Skin of body (tissue), 3 donors: ENCODE measurements at places on chromosomes 7 and 10. TPM values are rescaled to one million over a fixed set of nuclear protein-coding genes. Genes with fewer than 3 reads are reported as not detected.

DNA sequence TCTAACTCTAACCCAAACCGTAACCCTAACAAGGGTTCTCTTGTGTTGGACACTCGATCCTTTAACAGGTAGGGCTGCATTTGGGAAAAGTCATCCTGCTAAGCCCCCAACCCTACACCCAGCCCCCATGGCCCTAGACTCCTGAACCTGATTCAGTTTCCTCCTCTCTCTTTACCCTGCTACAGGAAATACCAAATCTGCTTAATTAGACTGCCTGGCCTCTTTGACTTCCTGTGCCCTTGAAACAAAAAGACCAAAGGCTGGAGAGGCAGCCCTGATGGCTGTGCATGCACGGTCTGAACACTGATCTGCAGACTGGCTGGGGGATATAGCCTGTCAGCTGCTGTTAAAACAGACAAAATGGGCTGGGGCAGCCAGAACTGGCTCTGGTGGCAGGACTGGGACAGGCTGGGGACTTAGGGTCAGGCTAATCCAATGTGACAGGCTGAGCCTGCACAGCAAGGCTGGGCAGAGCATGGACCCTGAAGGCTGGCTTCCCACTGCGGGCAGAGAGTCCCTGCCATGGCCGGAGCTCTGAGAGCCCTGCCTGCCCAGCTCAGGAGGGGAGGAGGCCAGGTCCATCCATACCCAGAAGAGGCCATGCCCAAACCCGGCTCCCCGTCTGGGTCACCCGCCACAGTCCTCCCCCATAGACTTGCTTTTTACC lies 51.0 kb upstream of the MSMB start:
- no peak for DNase-seq

GRCh38 chr7:40843338-40843985 lies 708.7 kb downstream of the SUGCT start:
- no peak for DNase-seq

DNA sequence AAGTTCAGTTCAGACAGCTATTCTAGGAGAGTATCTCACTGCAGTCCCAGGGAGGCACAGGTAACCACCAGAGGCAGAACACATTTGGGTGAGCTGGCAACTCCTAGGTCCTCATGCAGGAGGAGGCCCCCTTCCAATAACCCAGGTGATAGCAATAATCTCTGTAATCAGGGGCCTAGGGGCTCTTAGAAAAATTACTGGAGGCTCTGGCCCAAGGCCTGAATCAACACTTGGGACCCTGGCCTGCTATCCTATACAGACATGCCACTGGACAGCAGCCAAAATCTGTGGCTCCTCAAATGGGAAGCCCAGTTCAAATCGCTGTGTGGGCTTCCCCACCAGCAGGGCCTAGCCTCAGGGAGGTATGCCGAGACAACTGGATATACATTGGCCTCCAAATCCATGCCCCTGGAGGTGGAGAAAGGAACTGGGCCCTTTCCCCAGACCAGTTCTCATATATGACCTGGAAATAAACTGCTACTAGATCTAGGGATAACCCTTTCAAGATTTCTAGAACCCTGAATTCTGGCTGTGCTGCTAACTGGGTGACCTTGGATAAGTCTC lies 1.6 kb downstream of the AVPI1 start:
- DNase-seq, result no peak

DNA sequence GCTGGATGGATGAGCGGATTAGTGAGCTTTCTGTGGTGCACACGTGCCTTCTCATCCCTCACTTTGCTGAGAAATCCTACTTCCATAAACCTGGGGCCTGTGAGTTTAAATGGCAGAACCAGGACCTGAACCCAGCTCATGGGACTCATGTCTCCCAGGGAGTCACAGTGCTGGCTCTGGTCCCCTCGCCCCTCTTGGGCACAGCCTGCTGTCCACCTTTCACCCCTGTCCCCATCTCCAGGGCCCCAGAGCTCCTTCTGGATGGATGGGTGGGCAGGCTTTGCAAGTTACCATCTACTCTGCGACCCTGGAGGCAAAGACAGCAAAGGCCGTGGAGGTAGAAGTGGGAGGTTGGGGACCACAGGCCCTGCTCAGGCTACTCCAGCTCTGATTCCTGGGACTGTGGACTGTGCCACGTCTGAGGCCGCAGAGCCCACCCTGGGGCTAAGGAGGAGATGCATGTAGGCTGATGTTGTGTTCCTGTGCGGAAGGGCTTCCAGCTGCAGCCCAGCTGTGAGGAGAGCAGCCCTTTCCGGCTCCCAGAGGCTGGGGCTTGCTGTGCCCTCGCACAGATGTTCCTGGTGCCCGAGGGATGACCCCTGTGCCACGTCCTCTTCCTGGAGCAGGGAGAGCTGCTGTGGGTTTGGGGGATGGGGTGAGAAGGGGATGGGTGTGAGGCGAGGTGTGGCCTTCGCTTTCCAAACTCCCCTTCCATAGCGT lies 40.3 kb downstream of the PRF1 start:
- DNase-seq, result peak; percentile 81

DNA sequence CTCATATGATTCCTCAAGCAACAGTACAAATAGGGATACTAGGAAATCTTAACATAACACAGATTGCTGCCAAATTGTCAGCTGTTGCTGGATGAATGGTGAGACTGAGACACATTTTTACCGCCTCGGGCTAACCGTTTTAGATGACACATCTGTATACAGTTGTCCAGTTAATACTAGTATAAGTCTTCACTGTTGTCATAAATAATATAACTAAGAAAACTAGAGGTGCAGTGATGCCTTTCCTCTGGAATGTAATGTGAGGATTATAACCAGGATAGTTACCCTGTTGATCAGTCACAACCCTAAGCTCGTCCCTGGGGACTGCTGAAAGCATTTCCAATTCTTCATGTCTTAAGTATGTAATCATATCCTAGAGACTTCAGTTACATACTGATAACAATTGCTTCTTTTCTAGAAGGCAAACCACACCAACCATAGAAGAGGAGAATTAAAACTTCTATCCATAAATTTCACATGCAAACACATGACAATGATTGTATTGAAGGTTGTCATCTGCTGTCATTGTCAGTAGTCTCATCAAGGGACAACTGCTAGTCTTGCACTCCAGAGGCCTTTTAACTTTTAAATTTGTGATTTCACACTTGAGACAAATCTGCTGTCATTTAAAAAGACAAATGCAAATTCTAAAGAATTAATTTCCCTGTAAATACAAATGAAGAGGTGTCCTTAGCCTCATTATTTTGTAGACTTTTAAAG lies 100.4 kb upstream of the SEMA3D start:
- peak; percentile 75 for DNase-seq

DNA sequence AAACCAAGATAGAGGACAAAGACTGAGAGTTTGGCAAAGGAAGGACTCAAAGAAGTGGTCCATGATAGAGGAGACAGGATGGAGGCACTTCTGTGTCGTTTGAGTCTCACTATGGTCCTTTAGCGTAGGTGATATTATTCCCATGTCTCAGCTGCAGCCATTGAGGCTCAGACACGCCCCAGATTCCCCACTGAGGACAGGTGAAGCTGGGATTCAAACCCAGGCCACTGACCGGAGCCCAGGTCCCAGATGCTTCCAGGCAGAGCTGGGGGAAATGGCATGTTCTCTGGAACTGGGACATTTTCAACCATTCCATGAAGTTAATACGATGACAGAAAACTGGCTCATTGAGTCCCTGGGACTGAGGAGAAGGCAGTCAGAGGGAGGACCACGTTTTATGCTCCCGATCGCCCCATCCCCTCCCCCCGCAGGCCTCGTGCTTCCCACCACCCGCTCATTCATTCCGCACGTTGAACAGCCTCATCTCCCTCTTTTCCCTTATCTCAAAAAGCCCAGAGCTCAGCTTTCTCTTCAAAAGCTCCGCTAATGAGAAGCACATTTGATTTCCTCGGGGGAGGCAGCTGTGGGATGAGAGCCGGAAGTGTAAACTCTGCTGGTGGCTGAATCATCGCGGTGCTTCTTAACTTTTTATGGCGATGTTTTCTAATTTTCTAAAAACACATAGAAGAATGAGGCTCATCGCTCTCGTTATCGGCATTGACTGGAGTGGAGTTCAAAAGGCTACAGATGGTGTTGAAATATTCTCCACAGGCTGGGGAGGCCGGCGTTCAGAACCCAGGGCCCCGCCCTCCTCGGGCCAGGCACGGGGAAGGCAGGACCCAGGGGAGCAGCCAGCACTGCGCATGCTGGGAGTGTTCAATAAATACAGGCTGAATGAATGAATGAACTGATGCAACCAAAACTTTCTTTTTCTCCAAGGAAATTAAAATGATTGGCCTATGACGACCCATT lies 64.0 kb downstream of the OAT start:
- peak; percentile 86 for DNase-seq

DNA sequence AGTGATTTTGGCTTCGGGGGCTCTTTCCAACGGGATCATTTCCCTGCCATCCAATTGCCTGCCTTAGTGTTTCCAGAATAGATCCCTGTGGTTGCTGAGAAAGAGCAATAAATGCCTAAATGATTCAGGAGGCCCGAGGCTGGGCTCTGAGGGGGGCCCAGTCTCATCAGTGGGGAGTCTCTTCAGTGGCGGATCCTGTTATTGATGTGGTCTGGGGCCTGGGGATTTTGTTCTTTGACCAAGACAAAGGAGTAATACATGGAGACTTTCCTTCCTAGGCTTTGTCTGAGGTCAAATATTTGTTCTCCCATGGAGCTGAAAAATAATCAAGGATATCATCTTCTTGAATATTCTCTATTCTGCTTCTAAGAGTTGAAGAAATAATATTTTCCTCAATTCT lies 40.8 kb downstream of the TAS2R41 start:
- DNase-seq, result no peak

GRCh38 chr7:111459065-111459756 lies 103.1 kb downstream of the IMMP2L start:
- DNase-seq, result no peak

GRCh38 chr10:101015582-101015973 lies 15.4 kb downstream of the PDZD7 start:
- DNase-seq, result no peak

DNA sequence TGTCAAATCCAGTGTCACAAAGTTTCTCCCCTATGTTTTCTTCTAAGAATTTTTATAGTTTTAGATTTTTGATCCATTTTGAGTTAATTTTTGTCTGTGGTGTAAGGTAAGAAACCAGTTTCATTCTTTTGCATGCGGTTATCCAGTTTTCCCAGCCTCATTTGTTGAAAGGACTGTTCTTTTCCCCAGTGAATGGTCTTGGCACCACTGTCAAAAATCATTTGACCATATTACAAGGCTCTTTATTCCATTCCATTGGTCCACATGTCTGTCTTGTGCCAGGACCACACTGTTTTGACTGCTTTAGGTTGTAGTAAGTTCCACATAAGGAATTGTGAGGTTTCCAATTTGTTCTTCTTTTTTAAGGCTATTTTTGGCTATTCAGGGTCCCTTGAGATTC lies 64.0 kb downstream of the INPP5A start:
- no peak for DNase-seq

GRCh38 chr10:53601260-53601875 lies 828.8 kb upstream of the MBL2 start:
- DNase-seq, result peak; percentile 17

GRCh38 chr7:70419526-70420380 lies 712.2 kb upstream of the GALNT17 start:
- no peak for DNase-seq

DNA sequence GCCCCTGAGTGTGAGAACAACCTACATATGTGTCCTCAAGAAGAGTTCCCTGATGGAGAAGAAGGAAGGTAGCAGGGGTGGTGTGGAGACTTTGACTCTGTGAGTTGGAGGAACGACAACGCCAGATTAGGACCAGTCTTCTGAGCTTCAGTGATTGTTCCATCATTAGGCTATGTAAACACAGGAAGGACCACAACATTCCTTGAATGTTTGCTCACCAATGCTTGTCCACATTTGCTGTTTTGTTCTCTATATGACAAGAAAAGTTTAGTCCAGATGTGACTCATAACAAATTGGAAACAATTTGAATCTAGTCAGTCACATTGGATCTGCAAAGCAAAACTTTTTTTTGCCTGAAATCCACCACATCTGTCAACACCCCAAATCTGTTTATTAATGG lies 62.7 kb downstream of the ENTPD1 start:
- peak; percentile 33 for DNase-seq

- no peak for DNase-seq
Observed at GRCh38 chr7:101531726-101532357, 97.3 kb downstream of the MYL10 start.

DNA sequence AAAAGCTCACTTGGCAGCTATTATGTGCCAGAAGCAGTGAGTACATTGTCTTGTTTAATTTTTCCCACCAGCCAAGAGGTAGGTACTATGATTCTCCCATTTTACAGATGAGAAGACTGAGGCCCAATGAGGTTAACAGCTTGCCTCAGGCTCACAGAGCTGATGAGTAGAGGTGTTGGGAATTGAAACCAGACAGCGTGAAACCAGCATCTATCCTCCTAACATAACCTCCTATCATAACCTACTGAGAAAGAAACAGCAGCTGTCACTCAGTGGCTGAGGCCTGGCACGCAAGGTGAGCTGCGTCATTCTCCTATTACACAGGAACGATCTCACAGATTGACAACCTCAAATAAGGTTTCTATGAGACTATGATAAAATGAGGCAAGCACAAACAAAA lies 6.2 kb downstream of the PYROXD2 start:
- DNase-seq, result no peak

DNA sequence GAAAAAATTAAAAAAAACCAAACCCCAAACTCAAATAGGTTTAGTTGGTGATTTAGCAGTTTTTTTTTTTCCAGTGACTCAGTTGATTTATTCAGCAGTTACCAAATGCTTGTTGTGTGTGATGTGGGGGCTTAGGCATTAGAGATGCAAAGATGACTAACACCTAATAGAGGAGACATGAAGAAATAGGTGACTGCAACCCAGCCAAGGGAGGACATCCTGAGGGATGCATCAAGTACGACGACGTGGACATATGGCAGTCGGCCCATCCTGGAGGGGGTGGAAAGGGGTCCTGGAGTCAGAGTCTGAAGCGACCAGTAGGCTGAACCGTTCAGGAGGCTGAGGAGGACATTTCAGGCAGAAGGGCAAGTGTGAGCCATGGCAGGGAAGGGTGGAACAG lies 35.5 kb downstream of the LRMDA start:
- DNase-seq, result no peak

- no peak for DNase-seq
Observed at GRCh38 chr7:156224833-156225225, 412.6 kb upstream of the SHH start.

PNLIPRP3 gene
- 5.8 TPM for total RNA-seq

FXYD4 gene
- total RNA-seq, result not detected

CFAP70 gene
- total RNA-seq, result 3.4 TPM

CALML3 gene
- 9.8 TPM for total RNA-seq

CDC14C gene
- not detected for total RNA-seq

ENKUR gene
- total RNA-seq, result 0.39 TPM

SPDYE5 gene
- not detected for total RNA-seq

CFAP43 gene
- 1.6 TPM for total RNA-seq
